ENCODE measurements at places on chromosomes 5 and 9. TPM values are rescaled to one million over a fixed set of nuclear protein-coding genes. Genes with fewer than 3 reads are reported as not detected.

The SEMA6A gene
- 21.1 TPM for total RNA-seq

The KIF20A gene
- total RNA-seq = 18.9 TPM

- no peak for DNase-seq
Measured at GRCh38 chr5:71528206-71528605, 58.9 kb upstream of the MCCC2 start.

GRCh38 chr9:119044806-119045205, 324.4 kb downstream of the BRINP1 start:
- DNase-seq = no peak

DNA sequence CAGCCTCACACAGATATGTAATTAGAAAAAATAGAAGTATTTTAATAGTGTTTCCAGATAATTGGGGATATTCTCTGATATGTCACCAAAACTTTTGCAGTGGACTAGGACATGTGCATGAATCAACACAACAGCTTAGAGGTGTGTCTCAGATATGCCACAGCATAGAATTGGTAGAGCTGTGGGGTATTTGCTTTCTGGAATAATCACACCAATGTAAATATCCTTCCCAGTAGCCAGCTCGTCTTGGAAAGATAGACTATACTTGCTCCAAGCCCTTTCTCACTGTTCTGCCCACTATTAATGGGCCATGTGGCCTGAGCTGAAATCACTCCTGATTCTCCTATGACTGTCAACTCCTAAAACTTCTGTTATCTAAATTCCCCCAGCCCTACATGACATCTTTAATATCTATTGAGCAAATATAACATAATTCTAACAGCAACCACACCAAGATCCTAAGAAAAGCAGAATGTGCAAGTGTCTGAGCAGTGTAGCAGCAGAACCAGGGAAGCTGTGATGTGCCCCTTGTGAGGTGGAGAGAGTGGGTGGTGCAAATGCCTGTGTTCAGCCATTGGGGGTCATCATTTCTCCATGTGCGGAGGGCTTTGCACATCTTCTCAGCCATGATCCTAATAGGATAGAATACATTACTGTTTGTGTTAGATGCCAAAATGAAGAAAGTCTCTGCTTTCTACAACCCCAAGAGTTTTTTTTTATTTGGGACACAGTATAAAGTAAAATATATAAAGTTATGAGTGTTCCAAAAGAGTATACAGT, 65.0 kb downstream of the MELK start:
- DNase-seq = peak; percentile 44

- DNase-seq = no peak
Measured at GRCh38 chr9:68970151-68970550, 43.8 kb downstream of the PRKACG start.

All from dermis blood vessel endothelial cell (primary cell).